ENCODE measurements at places on chromosomes 6 and 20. TPM values are rescaled to one million over a fixed set of nuclear protein-coding genes. Genes with fewer than 3 reads are reported as not detected.

GRCh38 chr6:165660857-165661663, 2.0 kb downstream of the PDE10A start:
- H3K4me3 ChIP-seq: peak overlapping the region; percentile 59
- no peak for DNase-seq
- H3K4me1 ChIP-seq: peaks cover 13% of the 10 kb centered on the region
- peaks cover 37% of the 10 kb centered on the region for H3K27me3 ChIP-seq

Gene NKAIN4
- total RNA-seq: 162 TPM

Gene SLC12A5
- 15.2 TPM for total RNA-seq

Gene PIGT
- total RNA-seq: 91.4 TPM

Gene ABRACL
- total RNA-seq: 66.0 TPM

Gene LY86
- not detected for total RNA-seq

Gene ZNF311
- total RNA-seq: 1.7 TPM

Gene PTGIS
- total RNA-seq: 1.9 TPM

GRCh38 chr20:63737945-63738686, 1.5 kb upstream of the SLC2A4RG start:
- no peaks in the 10 kb centered on the region for H3K36me3 ChIP-seq
- DNase-seq: no peak
- peaks cover 15% of the 10 kb centered on the region for H3K4me1 ChIP-seq
- H3K27ac ChIP-seq: no peak overlapping the region
- H3K27me3 ChIP-seq: no peaks in the 10 kb centered on the region

Gene C4B
- total RNA-seq: 3.7 TPM

Gene PRR18
- total RNA-seq: not detected

DNA sequence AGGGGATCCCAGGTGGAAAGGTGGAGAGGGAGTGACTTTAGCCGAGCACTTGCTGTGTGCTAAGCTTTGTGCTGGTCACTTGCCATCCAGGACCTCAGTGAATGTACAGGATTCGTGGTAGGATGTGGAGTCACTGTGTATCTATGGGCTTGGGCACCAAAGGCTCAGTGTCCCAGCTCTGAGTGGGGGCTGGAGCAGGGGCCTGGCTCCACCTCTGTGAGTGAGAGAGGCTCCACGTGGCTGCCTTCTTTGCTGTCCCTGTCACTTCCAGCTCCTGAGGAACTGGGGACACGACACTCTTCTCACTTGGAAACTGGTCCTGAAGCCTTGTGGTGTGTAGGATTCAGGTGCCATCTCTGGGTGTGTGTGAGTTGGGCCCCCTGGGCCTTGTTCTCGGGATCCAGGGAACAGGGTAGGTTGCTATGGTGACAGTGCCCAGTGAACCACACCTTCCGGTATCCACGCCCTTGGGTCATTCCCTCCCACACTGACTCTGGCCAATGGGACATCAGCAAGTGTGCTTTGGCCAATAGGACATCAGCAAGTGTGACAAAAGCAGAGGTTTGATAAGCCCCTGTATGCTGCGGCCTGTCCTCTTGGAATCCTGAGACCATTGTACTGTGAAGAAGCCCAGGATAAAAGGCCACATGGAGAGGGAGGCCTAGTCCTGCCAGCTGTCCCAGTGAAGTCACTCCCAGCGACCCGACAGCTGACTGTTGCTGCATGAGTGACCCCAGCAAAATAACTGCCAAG, 87.7 kb downstream of the CDH22 start:
- no peaks in the 10 kb centered on the region for H3K36me3 ChIP-seq
- H3K4me3 ChIP-seq: no peak overlapping the region
- H3K27me3 ChIP-seq: peaks cover 24% of the 10 kb centered on the region
- DNase-seq: no peak
- peaks cover 6% of the 10 kb centered on the region for H3K4me1 ChIP-seq

Gene SLC17A2
- total RNA-seq: not detected

- H3K4me1 ChIP-seq: peaks cover 20% of the 10 kb centered on the region
- H3K4me3 ChIP-seq: no peak overlapping the region
- H3K27me3 ChIP-seq: no peaks in the 10 kb centered on the region
- H3K36me3 ChIP-seq: peaks cover 9% of the 10 kb centered on the region
- H3K27ac ChIP-seq: no peak overlapping the region
These were observed 28.6 kb downstream of the C6orf89 start for GRCh38 chr6:36914227-36914794.

DNA sequence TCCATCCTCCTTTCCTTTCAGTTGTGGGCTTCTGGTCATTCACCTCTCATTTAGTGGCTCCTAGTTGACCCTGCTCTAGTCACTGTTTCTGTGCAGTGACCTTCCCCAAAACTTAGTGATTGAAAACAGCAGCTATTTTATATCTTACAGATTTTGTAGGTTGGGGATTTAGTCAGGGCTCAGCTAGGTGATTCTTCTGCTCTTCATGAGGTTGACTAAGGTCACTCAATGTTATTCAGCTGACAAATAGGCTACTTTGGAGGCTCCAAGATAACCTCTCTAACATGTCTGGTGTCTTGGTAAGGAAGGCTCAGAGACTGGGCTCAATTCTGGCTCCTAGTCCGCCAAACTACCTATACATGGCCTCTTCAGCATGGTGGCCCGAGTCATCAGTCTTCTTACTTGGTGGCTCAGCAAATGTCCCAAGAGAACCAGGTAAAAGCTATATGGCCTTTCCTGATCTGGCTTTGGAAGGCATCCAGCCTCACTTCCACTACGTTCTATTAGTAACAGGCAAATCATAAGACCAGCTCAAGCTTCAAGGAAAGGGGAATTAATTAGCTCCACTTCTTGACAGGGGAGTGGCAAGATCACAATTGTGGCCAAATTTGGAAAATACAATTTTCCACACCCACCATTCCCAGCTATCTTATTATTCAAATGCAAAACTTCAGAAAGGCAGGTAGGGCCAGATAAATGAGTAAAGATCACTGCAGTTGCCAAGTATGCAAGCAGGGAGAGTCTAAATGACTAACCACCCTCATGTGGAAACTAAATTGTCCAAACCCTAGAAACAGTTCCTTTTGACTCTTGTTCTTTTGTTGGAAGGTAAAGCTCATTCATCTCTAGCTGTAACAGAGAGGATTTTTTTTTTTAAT, 50.5 kb upstream of the LTV1 start:
- H3K4me3 ChIP-seq: no peak overlapping the region
- H3K27me3 ChIP-seq: no peaks in the 10 kb centered on the region
- no peaks in the 10 kb centered on the region for H3K36me3 ChIP-seq
- no peaks in the 10 kb centered on the region for H3K4me1 ChIP-seq
- peak; percentile 65 for DNase-seq

- no peak overlapping the region for H3K4me3 ChIP-seq
- peaks cover 26% of the 10 kb centered on the region for H3K4me1 ChIP-seq
- no peaks in the 10 kb centered on the region for H3K36me3 ChIP-seq
- DNase-seq: no peak
- H3K27me3 ChIP-seq: no peaks in the 10 kb centered on the region
These were observed 37.1 kb upstream of the EZR start for GRCh38 chr6:158856261-158856660.

GRCh38 chr6:34680802-34681515, 15.6 kb downstream of the ILRUN start:
- H3K4me1 ChIP-seq: peaks cover 11% of the 10 kb centered on the region
- no peak overlapping the region for H3K27ac ChIP-seq
- H3K4me3 ChIP-seq: no peak overlapping the region
- H3K27me3 ChIP-seq: no peaks in the 10 kb centered on the region
- H3K36me3 ChIP-seq: no peaks in the 10 kb centered on the region

Gene RAB44
- total RNA-seq: 0.14 TPM
